ENCODE measurements at places on chromosomes 3 and 15. TPM values are rescaled to one million over a fixed set of nuclear protein-coding genes. Genes with fewer than 3 reads are reported as not detected.

GRCh38 chr3:109224333-109224732 is 87.8 kb downstream of the C3orf85 start:
- no peak for DNase-seq

DNA sequence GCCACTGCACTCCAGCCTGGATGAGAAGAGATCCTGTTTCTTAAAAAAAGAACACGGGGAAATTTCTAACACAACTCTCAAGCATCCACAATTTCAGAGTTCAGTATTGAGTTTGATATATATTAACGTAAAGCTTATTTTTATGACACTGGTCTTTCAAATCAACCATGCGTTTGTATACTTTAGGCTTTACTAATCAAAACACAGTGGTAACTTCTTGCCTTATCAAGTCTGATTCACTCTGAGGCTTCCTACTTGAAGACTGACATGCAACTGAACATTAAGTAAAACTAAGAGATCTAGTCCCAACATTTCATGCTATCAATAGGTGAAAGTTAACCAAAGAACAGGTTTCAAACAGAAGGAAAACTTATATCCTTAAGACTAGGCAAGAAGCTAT is 46.7 kb downstream of the PRTG start:
- DNase-seq = no peak

PYGO1 gene
- total RNA-seq = 11.3 TPM

UNC13C gene
- total RNA-seq = 2.1 TPM

DNA sequence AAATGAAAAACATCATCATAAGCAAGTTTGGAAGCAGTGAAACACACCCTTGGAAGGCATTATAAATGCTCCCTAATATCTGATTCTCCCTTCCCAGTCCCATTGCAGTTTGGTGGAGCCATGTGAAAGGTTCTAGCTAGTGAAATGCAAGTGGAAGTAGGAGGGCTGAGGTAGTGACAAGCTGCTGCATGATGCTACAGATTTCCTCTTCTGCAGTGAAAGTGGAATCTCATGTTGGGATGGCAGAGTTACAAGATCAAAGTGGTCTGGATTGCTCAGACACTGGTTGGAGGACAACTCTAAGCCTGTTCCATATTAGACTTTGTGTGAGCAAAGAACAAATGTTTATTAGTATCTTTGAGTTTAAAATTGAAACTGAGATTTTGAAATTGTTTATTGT is 3.3 kb upstream of the PDCD6IP start:
- no peak for DNase-seq
